ENCODE measurements at places on chromosomes 6 and 20.

DNA sequence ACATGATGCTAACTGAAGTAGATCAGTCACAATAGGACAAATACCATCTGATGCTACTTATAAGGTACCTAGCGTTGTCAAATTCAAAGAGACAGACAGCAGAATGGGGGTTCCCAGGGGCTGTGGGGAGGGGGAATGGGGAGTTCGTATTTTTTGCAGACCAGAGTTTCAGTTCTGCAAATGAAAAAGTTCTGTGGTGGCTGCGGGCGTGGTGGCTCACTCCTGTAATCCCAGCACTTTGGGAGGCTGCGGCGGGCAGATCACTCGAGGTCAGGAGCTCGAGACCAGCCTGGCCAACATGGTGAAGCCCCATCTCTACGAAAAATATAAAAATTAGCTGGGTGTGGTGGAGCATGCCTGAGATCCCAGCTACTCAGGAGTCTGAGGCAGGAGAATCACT, 68.1 kb downstream of the SLC22A23 start:
- DNase-seq: no peak

DNA sequence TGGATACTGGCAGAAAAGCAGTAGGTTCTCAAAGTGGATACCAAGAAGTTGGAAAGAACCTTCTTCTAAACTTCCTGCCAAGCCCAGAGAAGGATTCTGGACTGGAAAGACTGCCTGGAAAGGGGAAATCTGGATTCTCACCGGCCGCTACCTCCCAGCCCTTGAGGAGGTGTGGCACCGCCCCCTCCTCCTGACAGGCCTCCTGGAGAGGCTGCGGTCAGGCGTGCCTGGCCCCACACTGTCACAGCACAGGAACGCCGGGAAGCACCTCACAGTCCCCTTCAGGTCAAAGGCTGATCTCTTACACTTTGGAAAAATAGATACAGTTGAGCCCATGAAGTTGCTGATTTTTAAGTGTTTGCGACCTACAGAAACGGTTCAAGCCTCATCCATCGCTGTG, 16.3 kb upstream of the PDE10A start:
- DNase-seq: no peak

DNA sequence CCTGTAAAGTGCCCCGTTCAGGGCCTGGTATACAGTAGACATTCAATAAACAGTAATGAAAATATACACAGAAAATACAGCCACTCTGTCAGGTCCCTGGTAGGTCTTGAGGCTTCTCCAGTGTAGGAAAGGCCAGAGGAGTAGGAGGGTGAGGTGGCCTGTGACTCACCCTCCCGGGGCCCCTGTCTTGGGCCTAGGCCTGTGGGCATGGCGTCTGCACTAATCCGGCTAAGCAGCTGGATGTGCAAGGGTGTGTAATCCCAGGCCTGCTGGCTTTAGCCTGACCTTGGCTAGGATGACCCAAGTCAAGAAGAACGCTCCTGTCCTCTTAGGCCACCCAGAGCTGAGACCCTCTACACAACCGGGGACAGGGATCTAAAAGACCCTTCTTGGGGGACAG, 84.9 kb downstream of the KCNB1 start:
- DNase-seq: no peak

GRCh38 chr6:157106487-157106886, 216.8 kb downstream of the TMEM242 start:
- no peak for DNase-seq

GRCh38 chr6:20696676-20697075, 162.4 kb downstream of the CDKAL1 start:
- DNase-seq: no peak

DNA sequence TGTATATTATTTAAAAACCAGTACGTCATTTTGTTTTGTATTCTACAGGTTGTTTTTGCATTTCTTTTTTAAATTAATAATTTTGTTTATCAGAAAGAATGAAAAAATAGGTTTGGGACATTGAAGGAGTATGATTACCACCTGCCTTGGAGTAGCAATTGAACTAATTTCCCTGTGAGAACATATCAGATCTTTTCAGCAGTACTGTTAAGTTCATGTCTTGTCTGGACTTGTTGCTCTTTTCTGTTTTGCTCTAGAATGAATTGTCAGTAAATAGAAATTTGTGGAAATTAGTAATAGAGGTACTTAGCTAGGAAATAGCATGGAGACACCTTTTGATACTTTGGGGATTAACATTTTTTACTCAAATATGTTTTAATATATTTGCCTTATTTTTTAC, 24.3 kb downstream of the HSF2 start:
- DNase-seq: no peak

DNA sequence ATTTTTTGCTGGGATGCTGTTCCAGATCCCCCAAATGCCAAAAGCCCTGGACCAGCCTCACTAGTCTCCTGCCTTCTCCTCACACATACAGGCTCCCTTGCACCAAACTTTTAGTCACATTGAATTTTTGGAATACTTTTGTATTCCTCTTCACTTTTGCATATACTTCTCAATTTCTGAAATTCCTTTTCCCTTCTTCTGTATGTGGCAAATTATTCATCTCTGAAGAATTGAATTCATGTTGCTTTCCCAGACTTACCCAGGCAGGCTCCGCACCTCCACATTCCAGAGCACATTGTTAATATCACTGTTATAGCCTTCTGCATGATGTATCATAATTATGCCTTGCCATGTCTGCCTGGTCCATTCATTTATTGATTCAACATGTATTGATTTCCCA, 255.3 kb upstream of the POU3F2 start:
- DNase-seq: no peak

DNA sequence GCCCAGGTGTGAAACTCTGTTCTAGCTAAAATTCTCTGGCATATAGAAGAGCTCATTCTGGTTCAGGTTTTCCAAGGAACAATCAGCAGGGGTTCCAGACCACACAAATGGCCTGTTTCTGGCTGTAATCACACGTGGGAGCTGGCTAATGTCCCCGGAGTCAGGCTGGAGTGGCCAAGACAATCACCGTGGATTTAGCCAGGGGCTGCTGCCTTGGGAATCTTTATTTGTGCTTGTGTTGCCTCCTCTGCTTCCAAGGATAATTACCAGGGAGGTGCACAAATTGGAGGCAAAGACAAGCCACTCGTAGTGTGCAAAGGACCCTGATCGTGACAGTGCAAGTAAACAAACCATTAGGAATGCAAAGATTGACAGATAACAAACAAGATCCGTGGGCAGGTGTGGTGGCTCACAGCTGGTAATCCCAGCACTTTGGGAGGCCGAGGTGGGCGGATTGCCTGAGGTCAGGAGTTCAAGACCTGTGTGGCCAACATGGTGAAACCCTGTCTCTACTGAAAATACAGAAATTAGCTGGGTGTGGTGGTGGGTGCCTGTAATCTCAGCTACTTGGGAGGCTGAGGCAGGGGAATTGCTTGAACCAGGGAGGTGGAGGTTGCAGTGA, 77.3 kb downstream of the KCNB1 start:
- no peak for DNase-seq

All from GM19239 (cell line).